HT-29 (cell line): ENCODE measurements at places on chromosomes 2 and 18.

DNA sequence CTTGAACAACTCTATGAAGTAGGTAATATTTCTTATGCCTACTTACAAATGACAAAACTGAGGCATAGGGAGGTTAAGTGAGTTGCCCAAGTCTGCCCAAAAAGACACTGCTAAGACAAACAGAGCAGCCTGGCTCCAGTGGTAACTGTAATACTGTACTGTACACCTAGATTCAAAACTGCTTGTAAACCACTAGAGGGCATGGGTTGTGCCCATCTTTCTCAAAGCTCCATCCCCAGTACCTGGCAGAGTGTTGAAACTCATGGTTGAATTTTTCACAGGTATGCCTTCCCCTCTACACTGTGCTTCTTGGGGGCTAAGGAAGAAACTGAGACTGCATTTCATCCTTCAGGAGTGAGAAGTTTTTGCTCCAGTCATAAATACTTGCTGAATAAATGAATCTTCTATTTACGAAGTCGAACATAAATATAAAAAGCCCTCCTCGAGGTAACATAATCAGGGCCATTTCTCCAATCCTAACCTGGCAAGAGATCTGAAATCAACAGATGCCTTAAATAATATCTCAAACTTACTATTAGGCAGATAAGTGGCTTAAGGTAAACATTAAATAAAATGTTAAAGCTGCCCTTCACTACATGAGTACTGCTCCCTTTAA, 2.0 kb downstream of the PPP4R1 start:
- peak; percentile 77 for DNase-seq

GRCh38 chr18:75124551-75124950, 84.4 kb downstream of the PTGR3 start:
- no peak for DNase-seq

- DNase-seq: no peak
Measured at GRCh38 chr18:48186131-48186766, 222.9 kb downstream of the ZBTB7C start.

- no peak for DNase-seq
Measured at GRCh38 chr2:54054271-54054670, 61.1 kb upstream of the ACYP2 start.

DNA sequence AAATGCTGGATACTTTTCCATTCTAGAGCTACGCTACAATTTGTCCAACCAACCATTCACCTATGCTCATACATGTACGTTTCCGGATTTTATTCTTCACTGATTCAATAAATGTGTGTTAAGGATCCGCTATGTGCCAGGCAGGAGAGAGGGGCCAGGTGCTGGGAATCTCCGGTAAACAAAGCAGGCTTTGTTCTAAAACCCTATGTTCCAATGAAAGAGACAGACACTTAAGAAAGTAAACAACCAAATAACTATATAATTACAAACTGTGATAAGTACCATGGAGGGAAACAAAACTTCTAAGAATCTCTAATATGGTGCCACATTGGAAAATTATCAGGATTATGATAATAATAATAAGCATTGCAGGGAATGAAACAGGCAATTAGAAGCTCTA, 22.2 kb upstream of the POMC start:
- DNase-seq: no peak

- no peak for DNase-seq
Measured at GRCh38 chr2:37523814-37524362, 147.6 kb downstream of the CDC42EP3 start.

GRCh38 chr2:10284108-10284870, 18.4 kb upstream of the HPCAL1 start:
- DNase-seq: no peak
